ENCODE measurements at places on chromosomes 3 and 15.

GRCh38 chr15:95626501-95627361 lies 703.8 kb upstream of the NR2F2 start:
- no peak for DNase-seq

DNA sequence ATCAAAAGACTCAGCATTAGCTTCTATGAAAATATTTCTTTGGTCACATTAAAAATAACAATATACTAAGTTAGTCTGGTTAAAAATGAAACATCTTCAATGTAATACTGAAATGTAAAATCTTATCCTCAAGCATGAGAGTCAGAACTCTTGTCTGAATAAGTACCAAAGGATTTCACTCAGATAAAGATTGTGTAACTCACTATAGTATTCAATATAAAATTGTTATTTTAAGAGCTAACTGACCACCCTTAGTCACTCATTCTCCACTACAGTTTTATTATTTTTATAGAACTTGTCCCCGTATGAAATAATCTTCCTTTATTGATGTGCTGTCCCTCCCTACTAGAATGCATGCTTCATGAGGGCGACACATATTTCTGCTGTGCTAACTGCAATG lies 426.3 kb downstream of the MECOM start:
- DNase-seq: no peak

DNA sequence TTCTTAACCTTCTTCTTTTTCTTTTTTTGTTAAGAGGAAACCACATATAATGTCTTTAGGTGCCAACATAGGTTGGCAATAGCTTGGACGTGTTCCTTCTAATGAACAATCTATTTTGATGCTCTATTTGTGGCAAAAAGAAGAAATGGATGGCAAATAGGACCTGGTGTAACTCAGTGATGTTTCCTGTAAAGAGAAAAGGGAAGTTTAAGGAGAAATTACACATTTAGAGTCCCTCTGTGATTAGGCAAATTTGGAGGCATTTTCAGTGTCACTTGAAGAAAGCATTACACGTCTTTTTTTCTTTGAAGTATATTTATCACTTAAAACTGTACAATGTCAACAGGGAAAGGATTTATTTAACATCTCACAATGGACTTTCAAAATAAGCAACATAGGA lies 327.1 kb downstream of the ZIC1 start:
- DNase-seq: no peak

DNA sequence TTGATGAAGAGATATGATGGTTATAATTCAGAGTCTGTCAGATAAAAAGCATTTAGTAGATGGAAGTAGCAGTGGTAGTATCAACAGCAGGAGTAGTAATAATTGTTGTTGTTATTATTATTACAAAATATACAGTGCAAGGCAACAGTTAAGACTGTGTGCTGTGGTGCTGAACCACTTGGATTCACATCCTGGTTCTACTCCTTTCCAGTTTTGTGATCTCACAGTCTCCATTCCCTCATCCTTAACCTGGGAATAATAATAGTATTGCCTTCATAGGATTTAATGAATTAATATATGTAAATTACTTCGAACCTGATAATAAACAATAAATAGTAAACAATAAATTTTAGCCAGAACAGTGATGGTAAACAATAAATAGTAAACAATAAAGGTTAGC lies 37.1 kb upstream of the TSC22D2 start:
- DNase-seq: no peak

GRCh38 chr15:91874992-91875660 lies 21.6 kb downstream of the SLCO3A1 start:
- DNase-seq: no peak

DNA sequence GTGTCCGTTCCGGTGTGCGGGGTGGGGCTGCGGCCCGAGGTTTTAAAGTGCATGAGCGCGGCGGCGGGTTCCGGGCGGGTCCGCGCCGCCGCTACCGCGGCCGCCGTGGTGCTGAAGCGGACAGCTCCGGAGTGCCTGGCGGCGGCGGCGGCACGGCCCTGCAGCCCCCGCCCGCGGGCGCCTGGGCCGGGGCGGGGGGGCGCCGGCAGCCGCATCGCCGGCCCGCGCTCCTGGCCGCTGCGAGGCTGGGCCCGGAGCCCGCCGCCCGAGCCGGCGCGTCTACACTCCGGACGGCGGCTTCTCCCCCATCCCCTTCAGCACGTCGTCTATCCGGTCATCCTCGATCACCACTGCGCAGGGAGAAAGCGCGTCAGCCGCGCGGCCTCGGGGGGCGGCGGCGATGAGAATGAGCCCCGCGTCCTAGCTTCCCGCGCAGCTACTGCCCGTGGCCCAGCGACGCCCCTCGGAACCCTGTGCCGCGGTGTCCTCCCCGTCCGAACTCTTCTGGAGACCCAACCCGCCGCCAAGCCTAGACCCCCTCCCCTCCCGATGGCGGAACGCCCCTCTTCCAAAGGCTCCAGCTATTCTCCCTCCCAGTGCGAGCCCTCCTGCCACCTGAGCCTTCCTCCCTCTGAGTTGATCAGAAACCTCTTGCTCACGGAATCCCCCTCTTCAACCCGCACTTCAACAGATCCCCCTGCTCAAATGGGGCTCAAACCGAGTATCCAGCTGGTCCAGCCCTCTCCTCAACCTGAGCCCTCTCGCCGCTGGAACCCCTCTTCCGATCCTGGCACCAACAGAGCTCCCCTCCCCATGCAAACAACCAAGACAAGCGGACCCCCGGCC lies 1.3 kb downstream of the CAMK2N2 start:
- DNase-seq: no peak

DNA sequence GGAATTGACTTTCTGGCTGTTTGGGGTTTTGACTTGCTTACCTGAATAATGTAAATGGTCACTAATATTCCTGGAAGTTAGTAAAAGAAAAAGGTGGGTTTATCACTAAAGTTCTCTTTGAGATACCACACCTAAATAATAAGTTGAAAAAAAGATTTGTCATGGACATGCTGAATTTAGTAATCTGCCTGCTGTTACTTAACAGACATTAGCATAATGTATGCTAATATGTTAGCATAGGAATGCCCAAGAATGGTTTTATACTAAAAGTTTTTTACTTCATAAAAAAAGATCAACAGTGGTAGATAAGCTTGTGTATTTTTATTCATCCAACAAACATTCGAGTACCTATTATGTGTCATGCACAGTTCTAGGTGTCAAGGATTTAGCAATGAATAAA lies 36.5 kb downstream of the GMPS start:
- DNase-seq: no peak

DNA sequence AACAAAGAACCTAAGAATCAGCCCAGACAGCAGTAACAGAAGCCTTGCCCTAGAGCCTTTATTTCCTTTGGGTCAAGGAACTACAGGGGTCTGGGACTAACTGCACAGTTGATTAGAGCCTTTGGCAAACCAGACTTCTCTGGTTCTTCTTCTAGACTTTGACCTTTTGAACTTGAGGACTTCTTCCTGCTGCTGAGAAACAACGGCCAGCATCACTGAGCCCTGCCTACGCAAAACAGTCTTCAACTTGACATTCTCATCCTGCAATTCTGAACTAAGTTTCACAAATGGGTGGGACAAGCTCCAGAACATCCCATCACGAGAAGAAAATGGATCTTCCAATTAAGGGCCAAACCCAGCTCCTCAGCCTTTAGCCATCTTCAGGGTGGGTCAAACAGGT lies 31.4 kb downstream of the CMTM6 start:
- DNase-seq: no peak

GRCh38 chr3:170247875-170248274 lies 25.7 kb downstream of the PRKCI start:
- no peak for DNase-seq

DNA sequence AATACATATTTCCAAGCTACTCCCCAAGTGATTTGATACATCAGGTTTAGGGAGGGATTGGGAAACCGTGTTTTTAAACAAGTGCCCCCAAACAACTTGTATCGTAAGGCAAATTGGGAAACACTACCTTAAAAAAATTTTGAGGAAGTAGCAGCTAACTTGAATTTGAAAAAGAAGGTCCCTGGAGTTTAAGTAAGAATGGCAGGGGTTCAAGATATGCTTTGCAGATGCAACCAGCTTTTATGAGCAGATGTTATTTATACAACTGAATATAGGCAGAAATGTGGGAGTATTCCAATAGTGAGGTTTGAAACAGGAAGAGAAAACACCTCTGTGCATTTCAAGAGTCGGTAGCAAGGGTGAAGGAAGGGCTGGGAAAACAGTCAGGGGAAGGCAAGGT lies 139.6 kb downstream of the IL20RB start:
- no peak for DNase-seq

- DNase-seq: no peak
Observed at GRCh38 chr3:15754047-15754446, 43.7 kb downstream of the ANKRD28 start.

- DNase-seq: no peak
Observed at GRCh38 chr15:100021653-100022052, 288.4 kb upstream of the LYSMD4 start.

DNA sequence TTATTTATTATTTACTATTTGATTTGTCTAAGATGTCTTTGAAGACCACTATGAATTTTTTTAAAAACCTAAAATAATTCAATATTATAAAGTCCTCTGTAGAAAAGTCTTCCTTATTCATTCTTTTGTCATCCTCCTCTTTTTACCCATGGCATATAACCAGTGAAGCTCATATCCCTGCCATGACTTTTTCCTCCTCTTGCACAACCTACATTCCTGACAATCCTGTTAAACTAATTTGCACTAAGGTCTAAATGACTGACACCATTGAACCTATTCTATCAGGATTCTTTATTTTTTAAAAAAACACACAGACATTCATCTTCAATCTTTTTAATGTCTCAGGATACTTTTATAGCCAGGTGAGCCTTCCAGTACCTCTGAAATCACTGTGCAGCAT lies 159.9 kb upstream of the SLC2A2 start:
- DNase-seq: no peak

DNA sequence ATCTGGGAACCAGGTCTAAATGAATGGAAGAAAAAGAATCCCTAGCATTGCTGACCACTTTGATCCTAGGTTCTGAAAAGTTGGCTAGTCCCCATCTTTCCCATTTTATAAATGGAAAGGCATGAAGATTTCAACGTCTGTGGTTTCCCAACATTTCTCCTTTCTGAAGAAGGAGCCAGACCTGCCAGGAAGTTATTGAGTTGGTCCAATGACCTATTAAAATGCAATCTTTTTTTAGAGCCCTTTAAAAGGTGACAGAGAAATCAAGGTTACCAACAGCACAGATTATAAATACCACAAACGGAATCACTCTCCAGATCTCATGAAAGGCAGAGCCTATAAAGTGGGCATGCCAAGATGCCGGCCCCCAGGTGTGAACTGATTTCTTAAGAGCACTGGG lies 505.6 kb upstream of the THBS1 start:
- DNase-seq: no peak

GRCh38 chr3:36575241-36575640 lies 189.1 kb downstream of the DCLK3 start:
- no peak for DNase-seq

DNA sequence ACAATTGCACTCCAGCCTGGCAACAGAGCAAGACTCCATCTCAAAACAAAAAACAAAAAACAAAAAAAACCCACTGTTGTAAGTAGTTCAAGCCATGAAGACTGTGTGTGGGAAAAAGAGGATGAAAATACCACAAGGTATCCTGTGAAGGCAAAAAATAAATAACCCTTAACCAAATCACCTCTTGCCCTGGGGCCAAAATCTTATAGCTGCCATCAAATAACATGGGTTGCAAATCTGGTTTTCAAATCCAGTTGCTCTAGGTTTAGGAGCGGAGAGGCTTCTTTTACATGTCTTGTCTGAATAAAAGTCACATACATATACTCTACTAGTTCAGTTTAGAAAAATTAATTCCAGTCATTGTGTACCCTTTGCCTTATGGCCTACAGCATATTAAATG lies 87.0 kb upstream of the STT3B start:
- DNase-seq: no peak

DNA sequence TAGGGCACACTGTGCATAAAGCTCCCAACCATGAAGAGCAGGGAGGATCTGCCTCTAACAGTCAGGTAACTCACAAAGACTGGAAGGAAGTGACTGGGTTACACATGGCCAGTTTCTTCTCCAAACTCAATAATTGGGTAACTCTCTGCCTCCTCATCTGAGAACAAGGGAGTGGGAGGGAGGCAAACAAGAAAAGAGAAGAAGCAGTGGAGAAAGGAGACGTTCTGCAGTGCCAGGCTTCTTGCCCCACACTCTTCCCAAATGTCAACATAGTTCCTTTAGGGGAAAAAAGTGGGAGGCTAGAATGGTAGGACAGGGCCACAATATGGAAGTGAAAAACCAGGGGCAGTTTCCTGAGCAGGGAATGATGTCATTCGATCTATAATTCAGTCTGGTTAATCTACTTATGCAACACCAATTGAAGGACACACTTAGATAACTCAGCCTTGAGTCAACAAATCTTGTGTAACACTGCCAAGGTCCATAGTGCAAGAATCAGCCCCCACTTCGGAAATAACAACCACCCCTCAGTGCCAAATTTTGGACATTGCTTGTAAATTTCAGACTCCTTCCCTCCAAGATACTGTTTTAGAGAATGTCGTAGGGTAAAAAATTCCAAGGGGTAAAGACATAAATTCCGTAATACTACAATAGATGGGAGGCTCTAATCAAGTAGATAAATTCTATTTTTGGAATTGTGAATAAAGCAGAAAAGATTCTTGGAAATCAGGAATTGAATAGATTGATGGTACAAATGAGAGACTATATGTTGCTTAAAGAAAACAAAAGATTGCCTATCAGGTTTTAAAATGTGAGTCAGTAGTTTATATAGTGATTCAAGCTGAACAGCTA lies 143.0 kb downstream of the LPP start:
- DNase-seq: no peak

GRCh38 chr3:62884096-62884870 lies 9.1 kb upstream of the CADPS start:
- no peak for DNase-seq

DNA sequence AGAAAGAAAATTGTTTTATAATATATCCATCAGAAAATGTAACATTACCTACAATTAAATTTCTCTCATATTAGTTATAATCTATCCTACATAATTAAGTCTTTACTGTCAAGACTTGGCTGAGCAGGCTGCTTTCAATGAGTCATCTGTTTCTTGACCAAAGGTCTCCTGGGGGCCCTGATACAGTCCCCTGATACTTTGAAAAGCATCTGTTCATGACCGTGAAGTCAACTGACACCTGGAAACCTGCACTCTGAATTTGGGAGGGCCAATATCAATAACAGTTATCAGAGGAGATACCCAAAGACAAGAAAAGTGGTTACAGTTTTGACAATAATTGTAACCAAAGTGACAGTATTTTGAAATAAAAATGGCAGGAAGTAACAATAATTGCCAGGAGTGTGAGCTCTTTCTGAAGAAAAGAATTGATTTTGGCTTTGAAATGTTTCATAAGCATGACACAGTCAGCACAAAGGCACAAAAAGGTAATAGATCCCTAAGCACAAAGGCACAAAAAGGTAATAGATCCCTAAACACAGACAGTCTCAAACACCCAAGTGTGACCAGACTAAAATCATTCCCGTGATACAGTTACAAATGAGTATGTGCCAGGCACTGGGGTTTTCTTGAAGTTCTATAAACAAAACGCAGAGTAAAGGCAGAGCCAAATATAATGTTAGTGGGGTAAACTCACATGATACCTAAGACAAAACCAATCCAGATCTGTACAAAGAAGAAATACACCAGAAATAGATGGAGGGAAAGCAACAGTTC lies 260.7 kb downstream of the PLOD2 start:
- no peak for DNase-seq

GRCh38 chr3:7447197-7447769 lies 586.4 kb downstream of the GRM7 start:
- no peak for DNase-seq

All from spinal cord (tissue), 10 donors.